ENCODE measurements at places on chromosomes 1 and 21.

GRCh38 chr1:174225499-174226204 is 66.3 kb downstream of the RABGAP1L start:
- peak; percentile 2 for DNase-seq

- peak; percentile 62 for DNase-seq
Observed at GRCh38 chr1:26289158-26290059, 9.5 kb downstream of the SH3BGRL3 start.

- DNase-seq = no peak
Observed at GRCh38 chr1:206135248-206135647, 18.1 kb upstream of the AVPR1B start.

DNA sequence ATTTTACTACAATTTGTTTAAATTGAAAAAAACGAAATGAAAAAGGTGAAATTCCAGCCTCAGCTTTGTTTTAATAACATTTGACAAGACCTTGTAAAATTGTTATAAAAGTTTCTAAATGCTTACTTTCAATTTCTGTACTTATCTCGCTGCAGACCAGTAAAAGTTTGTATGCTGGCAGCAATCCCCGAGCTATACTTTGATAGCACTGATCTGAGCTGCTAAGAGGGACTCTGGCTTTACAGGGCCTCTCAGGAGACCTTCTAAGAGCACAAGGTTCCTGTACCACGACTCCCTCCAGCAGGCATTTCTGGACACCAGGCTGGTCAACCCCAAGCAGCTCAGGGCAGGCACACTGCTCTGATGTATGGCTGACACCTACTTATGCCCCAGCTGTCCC is 13.1 kb downstream of the STMN1 start:
- no peak for DNase-seq

DNA sequence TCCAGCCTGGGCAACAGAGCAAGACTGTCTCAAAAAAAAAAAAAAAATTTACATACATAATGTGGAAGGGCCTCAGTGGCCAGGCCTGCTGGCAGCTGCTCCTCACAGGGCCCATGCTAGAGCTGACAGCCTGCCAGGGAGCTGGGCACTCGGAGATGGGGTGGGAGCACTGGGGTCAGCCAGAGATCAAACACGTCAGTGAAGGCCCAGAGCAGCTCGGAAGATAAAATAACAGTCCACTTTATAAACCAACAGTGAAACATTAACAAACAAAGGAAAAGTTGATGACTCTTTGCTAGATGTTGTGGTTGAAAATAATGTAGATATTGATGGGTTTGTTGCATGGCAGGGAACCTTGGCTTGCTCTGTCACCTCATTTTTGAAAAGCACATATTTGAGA is 42.7 kb downstream of the ATP5PF start:
- no peak for DNase-seq

- no peak for DNase-seq
Observed at GRCh38 chr1:76219366-76219818, 144.8 kb downstream of the ST6GALNAC3 start.

DNA sequence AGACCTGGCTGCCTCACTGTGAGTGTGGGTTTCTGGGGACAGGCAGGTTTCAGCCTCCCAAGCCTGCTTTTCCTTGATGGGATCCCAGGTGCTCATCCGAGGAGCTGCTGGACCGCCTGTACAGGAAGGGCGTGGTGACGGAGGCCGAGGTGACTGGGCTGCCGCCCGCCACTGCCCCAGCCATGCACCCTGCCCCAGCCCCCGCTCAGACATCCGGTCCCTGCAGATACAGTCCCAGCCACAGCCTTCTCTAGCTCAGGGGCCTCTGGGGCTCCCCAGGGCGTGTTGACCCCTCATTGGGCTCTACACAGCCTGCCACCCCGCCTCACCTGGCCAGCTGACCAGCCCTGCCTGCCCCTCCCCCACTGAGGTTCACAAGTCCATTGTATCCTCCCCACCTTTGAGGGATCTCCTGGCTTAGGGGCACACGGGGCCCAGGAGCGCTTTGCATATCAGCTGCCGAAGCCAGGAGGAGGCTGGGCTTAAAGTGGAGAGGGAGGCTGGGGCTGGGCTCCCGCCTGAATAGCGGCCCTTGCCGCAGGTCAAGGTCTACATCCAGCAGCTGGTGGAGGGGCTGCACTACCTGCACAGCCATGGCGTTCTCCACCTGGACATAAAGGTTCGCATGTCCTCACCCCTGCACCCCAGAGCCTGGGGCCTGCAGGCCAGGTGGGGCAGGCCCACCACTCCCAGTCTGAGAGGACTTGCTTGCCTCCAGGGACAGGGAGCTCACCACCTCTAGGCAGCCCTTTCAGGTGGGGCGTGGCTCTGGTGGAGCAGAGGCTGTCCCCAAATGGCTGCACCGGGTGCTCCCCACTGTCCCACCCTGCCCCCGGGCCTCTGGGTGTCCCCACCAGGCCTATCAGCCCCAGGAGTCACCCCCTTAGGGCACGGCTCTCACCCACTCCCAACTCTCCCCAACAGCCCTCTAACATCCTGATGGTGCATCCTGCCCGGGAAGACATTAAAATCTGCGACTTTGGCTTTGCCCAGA is 38.5 kb downstream of the TRIM11 start:
- no peak for DNase-seq

- DNase-seq = no peak
Observed at GRCh38 chr1:218480137-218480536, 135.0 kb downstream of the TGFB2 start.

- DNase-seq = no peak
Observed at GRCh38 chr1:174480324-174480723, 32.6 kb downstream of the GPR52 start.

DNA sequence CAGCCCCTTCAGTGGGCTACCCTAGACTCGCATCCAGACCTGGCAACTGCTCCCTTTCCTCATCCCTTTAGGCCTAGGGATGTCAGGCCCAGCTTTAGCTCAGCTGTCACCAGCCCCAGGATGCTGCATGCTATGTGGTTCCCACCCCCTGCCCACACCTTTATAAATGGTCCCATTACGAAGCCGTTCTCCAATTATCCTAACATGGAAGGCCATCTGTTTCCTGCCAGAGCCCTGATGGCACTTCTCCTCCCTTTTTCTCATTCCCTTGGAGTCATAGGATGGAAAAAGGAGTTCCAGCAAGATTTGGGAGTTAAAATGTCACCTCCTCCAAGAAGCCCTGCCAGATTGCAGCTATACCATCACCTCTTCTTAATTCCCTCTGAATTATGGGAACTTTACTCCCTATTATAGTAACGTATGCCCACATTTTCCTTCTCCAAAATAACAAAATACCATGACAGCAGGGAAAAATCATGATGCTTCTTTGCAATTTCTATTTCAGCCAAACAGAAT is 205.0 kb upstream of the GRIK3 start:
- no peak for DNase-seq

GRCh38 chr1:155253797-155254196 is 1.5 kb downstream of the ENTREP3 start:
- DNase-seq = no peak

DNA sequence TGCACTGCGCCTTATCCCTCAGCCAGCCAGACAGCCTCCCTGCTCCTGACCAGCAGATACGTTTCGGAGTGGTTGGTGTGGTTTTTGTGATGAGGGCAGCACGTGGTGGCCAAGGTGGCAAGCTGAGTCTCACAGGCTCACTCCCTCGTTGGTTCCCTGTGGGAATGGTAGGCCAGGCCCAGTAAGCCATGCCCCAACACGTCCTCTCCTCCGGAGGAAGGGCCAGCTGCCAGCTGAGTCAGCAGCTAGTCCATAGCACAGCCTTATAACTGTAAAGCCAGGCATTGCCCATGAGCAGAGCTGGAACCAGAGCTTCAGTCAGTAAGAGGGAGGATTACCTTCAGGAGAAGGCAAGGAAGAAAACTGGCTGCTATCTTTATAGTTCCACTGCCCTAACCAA is 29.5 kb downstream of the SZRD1 start:
- no peak for DNase-seq

All from activated CD4-positive, alpha-beta T cell treated with anti-CD3 and anti-CD28 coated beads, Interleukin-10, Interleukin-2, amounts not matched to agents 100 ng/mL and 50 ng/mL, durations not matched to agents 16 hours and 8 hours (primary cell).